ENCODE measurements at places on chromosomes 4 and X.

DNA sequence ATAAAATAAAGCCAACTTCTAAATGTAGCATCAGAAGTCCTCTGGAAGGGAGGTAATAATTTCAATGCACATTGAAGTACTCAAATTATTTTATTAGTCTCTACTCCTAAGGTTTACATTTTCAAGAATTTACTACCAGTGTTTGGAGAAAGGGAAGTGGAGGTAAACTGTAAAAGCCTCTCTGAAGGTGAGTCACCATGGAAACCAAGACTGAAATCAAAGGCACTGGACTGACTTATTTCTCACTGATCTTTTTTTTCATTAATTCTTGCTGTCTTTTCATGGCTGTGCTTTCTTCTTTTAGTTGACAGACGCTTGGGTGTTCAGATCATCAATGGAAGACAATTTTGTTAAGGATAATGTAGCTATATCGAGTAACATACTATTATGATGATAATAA lies 9.7 kb downstream of the SLC39A8 start:
- no peak for DNase-seq

- DNase-seq: peak; percentile 3
These were observed 10.0 kb upstream of the AP1S2 start for GRCh38 chrX:15864629-15865028.

DNA sequence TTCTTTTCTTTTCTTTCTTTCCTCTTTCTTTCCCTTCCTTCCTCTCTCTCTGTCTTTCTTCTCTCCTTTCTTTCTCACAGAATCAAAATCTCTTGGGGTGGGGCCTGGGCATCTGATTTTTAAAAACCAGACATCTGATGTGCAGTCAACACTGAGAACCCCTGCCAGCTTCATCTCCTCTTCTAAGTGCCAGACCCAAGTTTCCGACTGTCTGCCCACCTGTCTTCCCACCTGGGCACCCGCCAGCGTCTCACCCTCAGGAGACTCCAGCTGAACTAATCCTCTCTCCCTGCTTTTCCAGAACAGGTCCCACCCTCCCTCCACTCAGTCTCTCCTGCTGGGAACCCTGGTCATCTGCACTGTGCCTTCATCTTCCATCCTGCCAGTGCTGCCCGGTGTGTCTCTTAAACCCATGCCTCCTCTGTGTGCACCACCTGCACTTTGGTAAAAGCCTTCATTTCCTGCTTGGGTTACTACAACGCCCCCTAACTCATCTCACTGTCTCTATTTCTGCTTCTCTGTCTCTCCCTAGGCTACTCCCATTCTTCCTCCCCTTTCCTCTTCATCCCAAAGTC lies 2.8 kb downstream of the SOD3 start:
- DNase-seq: no peak

GRCh38 chr4:138437263-138437851 lies 195.2 kb upstream of the SLC7A11 start:
- no peak for DNase-seq

GRCh38 chr4:73723928-73724327 lies 16.4 kb upstream of the CXCL8 start:
- no peak for DNase-seq

GRCh38 chr4:140931911-140932310 lies 175.7 kb upstream of the TBC1D9 start:
- no peak for DNase-seq

DNA sequence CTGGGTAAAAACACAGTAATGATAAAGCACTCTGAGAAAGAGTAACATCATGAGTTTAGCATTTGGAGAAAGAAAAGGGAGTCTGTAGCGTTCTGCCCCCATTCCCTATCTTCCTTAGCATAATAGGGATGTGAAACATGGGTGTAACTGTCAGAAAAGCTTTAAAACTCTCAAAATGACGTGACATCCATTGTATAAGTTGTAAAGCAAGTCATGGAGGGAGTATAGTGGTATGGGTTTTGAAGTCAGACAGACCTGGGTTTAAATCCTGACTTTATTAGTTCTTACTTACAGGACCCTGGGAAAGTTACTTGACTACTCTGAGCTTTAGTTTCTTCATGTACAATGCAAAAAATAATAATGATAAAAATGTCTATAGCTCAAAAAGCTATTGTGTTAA lies 17.1 kb downstream of the FBXO8 start:
- DNase-seq: no peak

DNA sequence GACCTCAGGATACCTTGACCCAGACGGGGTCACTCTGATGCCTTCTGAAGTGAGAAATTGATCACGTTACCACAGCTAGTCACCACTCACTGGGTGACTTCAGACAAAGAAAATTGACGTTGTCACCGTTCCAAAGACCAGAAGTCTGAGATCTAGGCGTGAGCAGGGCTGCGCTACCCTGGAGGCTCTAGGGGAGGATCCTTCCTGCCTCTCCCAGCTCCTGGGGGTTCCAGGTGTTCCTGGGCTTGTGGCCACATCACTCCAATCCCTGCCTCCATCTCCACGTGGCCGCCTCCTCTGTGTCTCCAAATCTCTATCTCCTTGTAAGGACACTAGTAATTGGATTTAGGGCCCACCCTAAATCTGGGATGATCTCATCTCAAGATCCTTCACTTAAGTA lies 48.9 kb upstream of the CD99 start:
- DNase-seq: no peak

Measured in fibroblast of skin of right quadriceps (primary cell).